ENCODE measurements at places on chromosomes 4 and X. TPM values are rescaled to one million over a fixed set of nuclear protein-coding genes. Genes with fewer than 3 reads are reported as not detected.

The TLL1 gene
- total RNA-seq, result 0.20 TPM

The FGF5 gene
- 0.40 TPM for total RNA-seq

The TDO2 gene
- total RNA-seq, result not detected

The SULT1B1 gene
- 1.0 TPM for total RNA-seq

The CXCL13 gene
- not detected for total RNA-seq

The PAGE2 gene
- not detected for total RNA-seq

The C1QTNF7 gene
- 0.94 TPM for total RNA-seq

The ARHGAP10 gene
- 64.2 TPM for total RNA-seq

The ERAS gene
- not detected for total RNA-seq

The ARL9 gene
- not detected for total RNA-seq

The RHOXF2B gene
- total RNA-seq, result not detected

The PABPC1L2A gene
- total RNA-seq, result not detected

The PDLIM5 gene
- total RNA-seq, result 1,271 TPM

The UGT8 gene
- not detected for total RNA-seq

The H2BW2 gene
- total RNA-seq, result not detected

The ADH1C gene
- 2.2 TPM for total RNA-seq
